ENCODE measurements at places on chromosomes 11 and 22.

GRCh38 chr22:41504397-41504796, 35.5 kb downstream of the ACO2 start:
- no peak for DNase-seq

- DNase-seq: no peak
These were observed 36.3 kb upstream of the CARS1 start for GRCh38 chr11:3093281-3094191.

DNA sequence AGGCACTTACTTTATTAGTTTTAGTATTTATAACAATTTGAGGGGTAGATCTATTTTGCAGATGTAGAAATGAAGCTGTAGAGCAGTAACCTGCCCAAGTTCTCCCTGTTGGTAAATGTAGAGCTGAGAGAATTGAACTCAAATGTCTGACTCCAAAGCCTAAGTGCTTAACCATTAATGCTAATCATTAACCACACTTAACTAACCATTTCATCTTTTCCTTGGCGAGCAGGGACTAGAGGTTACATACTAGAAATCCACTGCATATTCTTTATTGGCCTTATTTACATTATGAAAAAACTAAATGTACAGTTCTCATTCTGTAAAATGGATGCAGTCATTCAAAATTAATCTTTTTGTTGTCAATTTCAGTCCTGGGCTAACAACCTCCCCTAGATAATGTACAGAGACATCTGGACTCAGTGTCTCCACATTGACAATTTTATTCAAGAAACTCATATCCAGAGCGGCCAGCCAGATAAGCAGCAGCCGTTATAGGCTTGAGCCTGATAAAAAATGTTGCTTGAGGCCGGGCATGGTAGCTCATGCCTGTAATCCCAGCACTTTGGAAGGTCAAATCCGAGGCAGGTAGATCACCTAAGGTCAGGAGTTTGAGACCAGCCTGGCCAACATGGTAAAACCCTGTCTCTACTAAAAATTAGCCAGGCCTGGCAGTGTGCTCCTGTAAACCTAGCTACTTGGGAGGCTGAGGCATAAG, 76.7 kb upstream of the PICALM start:
- DNase-seq: no peak

DNA sequence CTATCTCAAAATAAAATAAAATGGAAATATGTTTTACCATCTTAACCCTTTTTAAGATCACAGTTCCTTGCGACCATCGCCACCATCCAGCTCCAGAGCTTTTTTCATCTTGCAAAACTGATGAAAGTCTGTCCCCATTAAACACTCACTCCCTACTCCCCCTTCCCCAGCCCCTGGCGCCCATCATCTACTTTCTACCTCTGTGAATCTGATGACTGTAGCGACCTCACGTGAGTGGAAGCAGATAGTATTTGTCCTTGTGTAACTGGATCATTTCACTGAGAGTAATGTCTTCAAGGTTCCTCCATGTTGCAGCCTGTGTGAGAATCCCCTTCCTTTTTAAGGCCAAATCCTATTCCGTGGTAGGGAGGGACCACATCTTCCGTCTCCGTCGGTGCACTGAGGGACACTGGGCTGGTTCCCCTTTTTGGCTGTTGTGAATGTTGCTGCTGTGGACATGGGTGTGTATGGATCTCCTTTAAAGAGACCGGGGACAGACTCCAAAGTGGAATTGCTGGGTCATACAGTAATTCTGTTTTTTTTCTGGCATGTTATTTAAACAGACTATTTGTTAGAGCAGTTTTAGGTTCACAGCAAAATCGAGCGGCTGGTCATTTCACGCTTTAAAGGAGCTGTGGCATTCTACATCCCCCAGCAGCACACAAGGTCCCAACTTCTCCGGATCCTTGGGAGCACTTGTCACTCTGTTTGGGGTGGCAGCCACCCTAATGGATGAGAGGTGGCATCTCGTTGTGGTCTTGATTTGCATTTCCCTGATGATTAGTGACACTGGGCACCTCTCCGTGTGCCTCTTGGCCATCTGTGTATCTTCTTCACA, 120.0 kb downstream of the KCNQ1 start:
- no peak for DNase-seq

DNA sequence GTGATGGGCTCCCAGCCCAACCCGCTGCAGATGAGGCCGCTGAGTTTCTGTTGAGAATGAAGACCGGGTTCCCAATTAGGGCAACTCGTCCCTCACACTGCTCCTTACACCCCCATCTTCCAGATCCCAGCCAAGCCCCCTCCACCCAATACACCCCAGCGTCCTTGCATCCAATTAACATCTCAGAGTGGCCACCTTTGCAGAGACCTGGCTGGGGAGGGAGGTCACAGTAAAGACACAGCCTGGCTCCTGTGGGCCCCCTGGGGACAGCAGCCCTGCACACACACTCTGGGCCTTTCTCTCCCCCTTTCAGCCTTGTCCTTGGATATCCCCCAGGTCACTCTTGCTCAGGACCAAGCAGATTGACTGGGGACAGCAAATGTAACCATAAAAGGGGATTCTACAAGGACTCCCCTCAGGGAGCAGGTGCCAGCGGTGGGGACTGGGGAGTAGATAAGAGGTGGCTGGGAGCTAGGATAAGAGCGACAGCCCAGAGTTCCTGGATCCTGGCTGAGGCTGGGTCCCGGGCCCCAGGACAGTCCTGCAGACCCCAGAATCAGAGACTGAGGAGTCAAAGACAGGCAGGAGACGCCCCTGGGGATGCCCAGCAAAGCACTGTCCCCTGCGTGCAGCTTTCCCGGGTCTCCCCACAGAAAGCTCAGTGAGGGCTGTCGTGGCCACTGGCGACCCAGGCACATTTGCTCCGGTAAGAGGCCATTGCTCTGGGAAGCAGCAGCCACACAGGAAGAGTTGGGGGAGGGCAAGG, 8.4 kb downstream of the APOBEC3A start:
- no peak for DNase-seq

- no peak for DNase-seq
These were observed 611.1 kb downstream of the SOX6 start for GRCh38 chr11:15745266-15745665.

- DNase-seq: no peak
These were observed 7.9 kb upstream of the SLN start for GRCh38 chr11:107719557-107720302.

DNA sequence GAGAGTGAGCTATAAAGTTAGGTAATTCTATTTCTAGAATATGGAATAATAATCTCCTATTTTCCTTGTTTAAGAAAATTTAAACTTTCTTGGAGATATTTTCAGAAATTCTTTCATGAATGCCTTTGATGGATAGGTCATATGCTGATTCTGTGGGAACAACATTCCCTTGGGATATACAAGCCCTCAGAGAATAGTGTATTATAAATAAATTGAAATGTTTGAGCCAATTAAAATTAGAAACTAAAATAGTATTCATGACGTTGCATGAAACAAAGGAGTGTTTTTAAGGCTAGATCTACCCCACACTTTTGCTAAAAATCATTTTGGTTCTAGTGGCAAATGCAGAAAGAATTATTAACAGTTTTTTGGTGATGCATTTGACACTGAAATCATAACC, 269.3 kb upstream of the ANO3 start:
- no peak for DNase-seq

- DNase-seq: peak; percentile 22
These were observed 4.0 kb downstream of the JRKL start for GRCh38 chr11:96393753-96394348.

DNA sequence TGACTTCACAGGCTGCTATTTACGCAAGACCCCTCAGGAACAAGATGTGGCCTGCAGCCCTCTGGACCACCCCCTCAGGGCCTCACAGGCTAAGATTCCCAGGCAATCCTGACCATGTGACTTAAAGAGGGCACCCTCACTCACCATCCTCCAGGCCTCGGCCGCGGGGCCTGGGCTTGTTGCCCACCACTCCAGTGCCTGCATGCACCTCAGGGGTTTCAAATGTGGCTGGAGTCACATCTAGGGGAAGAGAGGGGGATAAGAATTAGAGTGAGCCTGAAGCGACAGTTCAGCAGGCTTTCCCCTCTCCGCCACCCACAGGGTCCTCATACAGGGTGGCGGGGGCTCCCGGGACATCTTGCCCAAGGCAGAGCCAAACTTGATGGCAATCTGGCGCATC, 2.1 kb downstream of the ESS2 start:
- no peak for DNase-seq

- no peak for DNase-seq
These were observed 11.1 kb upstream of the OSM start for GRCh38 chr22:30277547-30278344.

- no peak for DNase-seq
These were observed 59.7 kb upstream of the CLPB start for GRCh38 chr11:72494109-72494429.

DNA sequence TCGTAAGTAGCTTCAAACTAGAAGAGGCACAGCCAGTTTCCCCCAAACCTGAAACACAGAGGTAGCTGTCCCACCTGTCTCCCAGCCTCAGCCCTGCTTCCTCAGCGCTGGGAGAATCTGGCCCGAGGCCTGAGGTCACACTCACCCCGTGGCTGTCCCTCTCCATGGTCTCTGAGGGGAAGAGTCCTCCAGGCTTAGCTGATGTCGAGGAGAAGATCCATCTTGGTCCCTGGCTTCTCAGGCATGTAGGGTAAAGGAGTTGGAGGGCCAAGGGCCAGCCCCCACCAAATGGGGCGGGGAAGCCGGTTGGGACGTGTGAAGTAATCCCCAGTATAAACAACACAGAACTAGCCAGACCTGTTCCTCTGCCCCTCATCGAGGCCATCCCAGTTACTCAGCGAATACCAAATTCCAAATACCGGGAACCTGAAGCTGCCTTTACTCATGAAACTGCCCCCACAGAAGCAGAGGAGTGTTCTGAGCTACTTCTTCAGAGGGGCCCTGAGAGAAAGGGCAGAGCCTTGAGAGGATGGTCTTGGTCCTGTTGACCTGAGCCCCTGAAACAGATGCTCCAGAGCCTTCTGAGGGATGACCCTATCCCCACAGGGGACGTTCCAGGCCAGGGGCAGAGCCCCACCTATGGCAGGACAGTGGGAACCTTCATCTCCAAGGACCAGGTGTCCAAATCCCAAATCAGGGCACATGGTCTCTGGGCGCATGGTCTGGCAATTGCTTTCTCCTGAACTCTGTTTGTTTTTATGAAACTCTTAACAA, at the start of gene TMPRSS13:
Gene TMPRSS13 (minus strand): TSS at position 261 of the 774 bp plus-strand sequence. CDS start 95 bp downstream, at position 166.
- no peak for DNase-seq

DNA sequence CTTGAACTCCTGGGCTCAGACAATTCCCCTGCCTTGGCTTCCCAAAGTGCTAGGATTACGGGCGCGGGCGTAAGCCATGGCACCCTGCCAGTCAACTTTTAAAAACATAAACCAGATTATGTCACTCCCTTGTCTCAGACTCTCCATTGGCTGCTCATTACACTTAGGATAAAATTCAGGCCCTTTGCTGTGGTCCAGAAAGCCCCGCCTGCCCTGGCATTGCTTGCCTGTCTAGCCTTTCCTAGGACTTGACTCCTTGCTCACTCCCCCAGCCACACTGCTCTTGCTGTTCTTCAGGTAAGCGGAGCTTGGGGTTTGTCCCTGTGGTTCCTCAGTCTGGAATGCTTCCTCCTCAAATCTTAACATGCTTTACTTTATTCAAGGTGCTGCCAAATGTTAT, 30.5 kb downstream of the DIXDC1 start:
- DNase-seq: no peak

GRCh38 chr11:3642071-3642951, 519 bp upstream of the ART5 start:
- peak; percentile 72 for DNase-seq

DNA sequence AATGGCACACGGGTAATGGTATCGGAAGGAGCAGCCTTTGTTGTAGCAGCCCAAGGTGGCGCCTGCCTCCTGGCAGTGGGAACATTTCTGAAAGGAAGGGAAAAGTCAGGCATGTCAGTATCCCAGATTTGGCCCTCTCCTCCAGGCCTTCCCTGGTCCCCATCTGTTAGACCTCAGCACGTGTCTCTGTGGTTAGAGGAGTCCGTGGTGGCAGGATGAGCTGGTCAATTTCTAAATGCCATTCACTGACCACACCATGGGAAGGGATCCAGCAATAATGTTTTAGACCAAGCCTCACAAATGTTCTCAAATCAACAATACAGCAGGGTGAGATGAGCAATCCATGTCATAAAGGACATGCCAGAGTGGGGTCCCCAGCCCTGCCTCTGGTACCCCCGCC, 49.0 kb upstream of the CYP2D6 start:
- DNase-seq: no peak

GRCh38 chr11:88631497-88631896, 294.0 kb upstream of the CTSC start:
- peak; percentile 1 for DNase-seq

- no peak for DNase-seq
These were observed 26.7 kb downstream of the ZBTB16 start for GRCh38 chr11:114085965-114086793.

GRCh38 chr11:130882138-130882551, 34.1 kb downstream of the SNX19 start:
- DNase-seq: no peak

GRCh38 chr11:128390246-128390645, 197.1 kb downstream of the ETS1 start:
- no peak for DNase-seq

- DNase-seq: peak; percentile 95
These were observed 217.7 kb upstream of the CTSC start for GRCh38 chr11:88555018-88555828.

DNA sequence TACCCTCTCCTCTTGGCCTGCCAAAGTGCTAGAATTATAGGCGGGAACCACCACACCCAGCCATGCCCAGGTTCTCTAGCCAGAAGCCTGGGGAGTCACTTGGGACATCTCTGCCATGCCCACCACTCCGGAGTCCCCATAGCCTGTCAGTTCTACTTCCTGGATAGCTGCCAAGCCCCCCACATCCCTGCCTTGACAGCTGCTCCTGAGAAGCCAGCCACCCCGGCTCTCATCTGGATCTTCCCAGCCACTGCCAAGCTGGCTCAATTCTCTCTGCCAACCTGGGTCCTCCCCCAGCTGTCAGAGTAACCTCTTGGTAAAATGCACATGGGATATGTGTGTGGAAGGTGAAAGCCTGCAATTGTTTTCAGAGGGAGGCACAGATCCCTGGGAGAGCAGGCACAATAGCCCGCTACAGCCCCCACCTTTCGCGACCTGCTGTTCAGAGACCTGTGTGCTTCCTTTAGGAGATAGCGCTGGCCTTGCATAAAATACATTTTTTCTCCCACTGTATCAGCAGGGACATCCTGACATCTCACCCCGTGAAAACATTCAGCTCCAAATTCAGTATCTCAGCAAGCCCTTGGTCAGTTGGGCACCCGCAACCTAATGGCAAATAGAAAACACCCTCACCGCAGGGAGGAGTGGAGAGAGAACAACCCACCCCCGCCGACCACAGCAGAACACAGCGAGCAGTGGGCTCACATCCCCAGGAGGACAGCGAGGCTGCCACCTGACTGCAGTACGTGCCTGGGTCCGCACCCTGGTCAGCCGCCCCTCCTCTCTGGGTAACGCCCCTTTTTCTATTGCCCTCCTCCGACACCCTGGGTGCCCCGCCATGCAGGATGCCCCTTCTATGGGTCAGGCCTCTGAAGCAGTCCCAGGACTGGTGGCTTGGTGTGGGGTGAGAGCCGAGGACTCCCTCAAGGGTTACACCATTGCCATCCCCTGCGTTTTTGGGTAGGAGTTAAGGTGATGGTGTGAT, 1342.2 kb downstream of the BRD1 start:
- DNase-seq: no peak

GRCh38 chr11:118689503-118689851, 10.0 kb upstream of the TREH start:
- no peak for DNase-seq

GRCh38 chr11:67057205-67057672, 592 bp downstream of the RHOD start:
- no peak for DNase-seq

- DNase-seq: no peak
These were observed 199.2 kb downstream of the MN1 start for GRCh38 chr22:27602390-27602789.

- no peak for DNase-seq
These were observed 1.0 kb downstream of the CABP4 start for GRCh38 chr11:67456068-67456705.
